ENCODE measurements at places on chromosomes 2 and 18. TPM values are rescaled to one million over a fixed set of nuclear protein-coding genes. Genes with fewer than 3 reads are reported as not detected.

Gene CRYGD
- total RNA-seq = not detected

Gene PHOSPHO2
- total RNA-seq = 3.4 TPM

Gene GPR39
- total RNA-seq = not detected

Gene SERPINB4
- not detected for total RNA-seq

Gene HAUS1
- total RNA-seq = 43.4 TPM

Gene COL5A2
- total RNA-seq = 1.8 TPM

Gene KCNE4
- total RNA-seq = not detected

Gene PIKFYVE
- 28.8 TPM for total RNA-seq

Gene DUSP11
- 35.8 TPM for total RNA-seq

Gene TTL
- total RNA-seq = 28.8 TPM

- H3K36me3 ChIP-seq = peaks cover 2% of the 10 kb centered on the region
- H3K27ac ChIP-seq = peak overlapping the region; percentile 65
- no peaks in the 10 kb centered on the region for H3K27me3 ChIP-seq
- H3K4me3 ChIP-seq = no peak overlapping the region
Measured at GRCh38 chr2:143499061-143499460, 369.8 kb downstream of the ARHGAP15 start.

DNA sequence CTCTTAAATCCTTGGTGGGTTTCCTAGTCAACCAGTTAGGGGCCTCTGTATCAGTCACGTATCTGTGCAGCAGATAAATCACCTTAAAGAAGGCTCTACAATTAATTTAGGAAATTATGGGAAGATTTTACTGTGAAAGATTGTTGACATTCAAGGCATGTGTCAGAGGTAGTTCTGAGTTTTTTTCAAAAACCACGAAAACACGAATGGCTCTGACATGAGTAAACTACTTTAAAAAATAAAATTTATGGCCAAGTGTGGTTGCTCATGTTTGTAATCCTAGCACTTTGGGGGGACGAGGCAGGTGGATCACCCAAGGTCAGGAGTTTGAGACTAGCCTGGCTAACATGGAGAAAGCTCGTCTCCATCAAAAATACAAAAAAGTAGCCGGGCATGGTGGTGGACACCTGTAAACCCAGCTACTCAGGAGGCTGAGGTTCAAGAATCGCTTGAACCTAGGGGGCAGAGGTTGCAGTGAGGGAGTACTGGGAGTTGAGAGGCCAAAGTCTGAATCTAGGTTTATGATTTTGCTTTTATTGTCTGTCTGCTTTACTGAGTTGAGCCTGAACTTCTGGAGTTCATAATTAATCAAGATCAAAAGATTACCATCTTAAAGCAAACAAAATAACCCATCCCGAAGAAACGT is 77.1 kb downstream of the SPRED2 start:
- H3K36me3 ChIP-seq = no peaks in the 10 kb centered on the region
- peaks cover 26% of the 10 kb centered on the region for H3K27me3 ChIP-seq
- H3K4me3 ChIP-seq = no peak overlapping the region
- no peak overlapping the region for H3K27ac ChIP-seq
- H3K4me1 ChIP-seq = peaks cover 45% of the 10 kb centered on the region
- no peak for DNase-seq

- peak overlapping the region; percentile 21 for H3K27ac ChIP-seq
- peaks cover 38% of the 10 kb centered on the region for H3K4me1 ChIP-seq
- DNase-seq = no peak
- H3K4me3 ChIP-seq = peak overlapping the region; percentile 13
Measured at GRCh38 chr18:54250846-54251261, 18.5 kb upstream of the POLI start.

DNA sequence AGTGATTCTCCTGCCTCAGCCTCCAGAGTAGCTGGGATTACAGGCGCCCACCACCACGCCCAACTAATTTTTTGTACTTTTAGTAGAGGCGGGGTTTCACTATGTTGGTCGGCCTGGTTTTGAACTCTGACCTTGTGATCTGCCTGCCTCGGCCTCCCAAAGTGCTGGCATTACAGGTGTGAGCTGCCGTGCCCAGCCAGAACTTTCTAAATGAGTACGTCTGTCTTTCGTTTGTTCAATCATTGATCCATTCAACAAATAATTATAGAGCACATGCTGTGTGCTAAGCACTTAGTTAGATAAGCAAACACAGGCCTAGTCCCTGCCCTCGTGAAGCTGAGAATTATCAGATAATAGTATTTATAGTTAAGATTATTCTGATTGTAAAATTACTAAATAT is 56.5 kb downstream of the TTC39C start:
- peaks cover 8% of the 10 kb centered on the region for H3K36me3 ChIP-seq
- H3K4me1 ChIP-seq = peaks cover 35% of the 10 kb centered on the region
- no peak overlapping the region for H3K4me3 ChIP-seq
- H3K27me3 ChIP-seq = no peaks in the 10 kb centered on the region
- H3K27ac ChIP-seq = no peak overlapping the region

DNA sequence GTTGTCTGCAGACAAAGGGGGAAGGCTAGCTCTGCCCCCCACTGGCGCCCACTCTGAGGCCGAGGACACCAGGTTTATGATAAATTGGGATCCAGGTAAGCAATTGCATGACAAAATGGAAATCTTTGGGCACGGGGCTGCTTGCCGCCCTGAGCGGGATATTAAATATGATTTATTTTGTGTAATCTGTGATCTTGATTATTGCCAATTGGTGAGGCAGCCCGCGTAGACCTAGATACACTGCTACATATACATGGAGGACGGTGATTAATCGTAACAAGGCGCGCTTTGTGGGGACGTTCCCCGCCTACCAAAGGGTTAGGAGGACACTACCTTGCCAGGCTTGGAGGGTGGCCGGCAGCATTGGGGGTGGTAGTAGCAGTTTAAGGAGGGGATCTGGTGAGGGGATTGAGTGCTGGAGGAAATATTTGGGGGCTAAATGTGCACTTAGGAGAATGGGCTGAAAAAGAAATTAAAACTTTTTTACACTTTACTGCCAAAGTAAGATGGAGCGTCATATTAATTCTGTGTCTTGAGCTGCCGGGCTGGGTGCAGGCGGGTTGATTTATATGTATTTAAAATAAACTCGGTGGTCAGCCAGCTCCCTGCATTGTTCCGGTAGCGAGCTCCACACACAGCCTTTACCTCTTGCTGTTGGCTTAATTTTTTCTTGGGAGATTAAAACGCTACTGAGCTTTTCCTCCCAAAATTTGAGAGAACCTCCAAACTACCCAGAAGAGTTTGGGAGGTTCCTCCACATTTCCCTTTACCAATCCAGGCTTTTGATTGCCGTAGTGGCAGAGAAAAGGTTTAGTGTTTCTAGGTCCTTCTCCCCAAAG is 4.1 kb downstream of the HOXD3 start:
- no peak for DNase-seq
- peak overlapping the region; percentile 81 for H3K27ac ChIP-seq
- peaks cover 83% of the 10 kb centered on the region for H3K27me3 ChIP-seq
- peak overlapping the region; percentile 52 for H3K4me3 ChIP-seq
- peaks cover 24% of the 10 kb centered on the region for H3K4me1 ChIP-seq

- H3K4me1 ChIP-seq = no peaks in the 10 kb centered on the region
- H3K4me3 ChIP-seq = no peak overlapping the region
- no peak for DNase-seq
- no peak overlapping the region for H3K27ac ChIP-seq
- H3K27me3 ChIP-seq = peaks cover 9% of the 10 kb centered on the region
Measured at GRCh38 chr2:169452080-169452479, 27.2 kb upstream of the BBS5 start.

- H3K4me1 ChIP-seq = no peaks in the 10 kb centered on the region
- H3K27ac ChIP-seq = peak overlapping the region; percentile 63
- DNase-seq = no peak
- peaks cover 4% of the 10 kb centered on the region for H3K27me3 ChIP-seq
- H3K4me3 ChIP-seq = no peak overlapping the region
Measured at GRCh38 chr2:240636563-240637115, 11.4 kb downstream of the GPR35 start.

GRCh38 chr18:22961156-22961555 is 28.0 kb downstream of the RBBP8 start:
- DNase-seq = no peak
- H3K4me1 ChIP-seq = no peaks in the 10 kb centered on the region
- no peak overlapping the region for H3K27ac ChIP-seq
- H3K27me3 ChIP-seq = no peaks in the 10 kb centered on the region
- H3K4me3 ChIP-seq = no peak overlapping the region

- H3K27ac ChIP-seq = no peak overlapping the region
- peaks cover 59% of the 10 kb centered on the region for H3K27me3 ChIP-seq
- H3K4me1 ChIP-seq = peaks cover 25% of the 10 kb centered on the region
- peaks cover 2% of the 10 kb centered on the region for H3K36me3 ChIP-seq
Measured at GRCh38 chr2:54456362-54456611, 160 bp downstream of the SPTBN1 start.

DNA sequence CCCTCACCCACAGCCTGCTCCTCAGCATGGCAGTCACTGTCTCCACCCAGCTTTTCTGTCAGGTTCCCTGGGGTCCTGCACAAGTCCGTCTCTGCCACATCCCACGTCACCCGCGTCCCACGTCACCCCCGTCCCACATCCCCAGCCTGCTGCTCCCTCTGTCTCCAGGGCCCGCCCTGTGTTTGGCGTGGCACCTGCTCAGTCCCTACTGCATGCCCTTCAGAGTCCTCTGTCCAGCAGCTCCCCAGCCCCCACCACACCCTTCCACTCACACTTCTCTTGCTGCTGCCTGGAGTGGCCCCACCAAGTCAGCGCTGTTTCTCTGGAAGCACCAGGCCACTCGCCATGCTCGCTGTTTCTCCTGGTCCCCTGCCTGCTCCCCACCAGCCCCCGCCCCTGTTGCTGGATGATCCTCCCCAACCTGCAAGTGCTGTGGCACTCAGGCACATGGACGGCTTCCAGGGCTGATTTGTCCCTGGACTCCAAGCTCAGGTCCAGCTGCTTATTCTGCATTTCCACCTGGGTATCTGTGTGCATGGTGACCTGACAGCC is 18.8 kb downstream of the ATG4B start:
- no peaks in the 10 kb centered on the region for H3K4me1 ChIP-seq
- DNase-seq = no peak
- no peaks in the 10 kb centered on the region for H3K27me3 ChIP-seq
- no peak overlapping the region for H3K27ac ChIP-seq
- no peak overlapping the region for H3K4me3 ChIP-seq
- peaks cover 4% of the 10 kb centered on the region for H3K36me3 ChIP-seq

- DNase-seq = no peak
- no peak overlapping the region for H3K27ac ChIP-seq
- no peaks in the 10 kb centered on the region for H3K4me1 ChIP-seq
- no peaks in the 10 kb centered on the region for H3K36me3 ChIP-seq
- H3K27me3 ChIP-seq = no peaks in the 10 kb centered on the region
- no peak overlapping the region for H3K4me3 ChIP-seq
Measured at GRCh38 chr2:101464841-101465240, 10.1 kb downstream of the RFX8 start.

- H3K4me3 ChIP-seq = no peak overlapping the region
- no peaks in the 10 kb centered on the region for H3K36me3 ChIP-seq
- H3K27ac ChIP-seq = no peak overlapping the region
- DNase-seq = no peak
- no peaks in the 10 kb centered on the region for H3K4me1 ChIP-seq
Measured at GRCh38 chr2:162929571-162929970, 91.0 kb upstream of the KCNH7 start.

DNA sequence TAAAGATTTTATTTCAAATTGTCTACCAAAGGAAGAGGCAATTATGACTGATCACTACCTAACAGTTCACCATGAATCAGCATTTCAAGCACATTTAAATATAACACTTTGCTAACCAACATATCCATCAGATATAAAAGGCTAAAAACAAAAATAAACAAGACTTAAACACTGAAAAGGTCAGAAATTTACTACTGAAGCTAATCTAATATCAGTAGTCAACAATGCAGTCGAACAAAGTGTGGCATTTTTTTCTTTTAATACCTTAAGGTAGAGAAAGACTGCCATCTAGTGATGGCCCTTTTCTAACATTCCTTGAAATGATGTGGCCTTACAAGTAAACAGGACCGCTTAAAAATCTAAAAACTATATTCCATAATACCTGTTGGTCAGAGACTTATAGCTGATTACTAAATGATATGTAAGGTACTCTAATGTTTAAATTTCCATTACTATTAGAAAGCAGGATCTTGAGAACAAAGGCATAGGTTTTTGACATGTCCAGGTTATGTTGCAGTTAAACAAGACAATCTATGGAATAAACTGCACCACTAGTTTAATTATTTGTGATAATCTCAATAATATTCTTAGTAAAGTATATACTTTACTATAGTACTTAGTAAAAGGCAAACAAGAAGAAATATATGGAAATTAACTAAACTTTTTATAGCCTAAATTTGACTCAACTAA is 80.0 kb downstream of the EXOC6B start:
- no peak overlapping the region for H3K4me3 ChIP-seq
- no peaks in the 10 kb centered on the region for H3K36me3 ChIP-seq
- no peaks in the 10 kb centered on the region for H3K27me3 ChIP-seq
- no peaks in the 10 kb centered on the region for H3K4me1 ChIP-seq

GRCh38 chr2:120999377-121000097 is 263.9 kb downstream of the GLI2 start:
- H3K27ac ChIP-seq = no peak overlapping the region
- H3K4me3 ChIP-seq = no peak overlapping the region
- H3K27me3 ChIP-seq = no peaks in the 10 kb centered on the region
- H3K36me3 ChIP-seq = no peaks in the 10 kb centered on the region
- H3K4me1 ChIP-seq = no peaks in the 10 kb centered on the region
- DNase-seq = no peak

DNA sequence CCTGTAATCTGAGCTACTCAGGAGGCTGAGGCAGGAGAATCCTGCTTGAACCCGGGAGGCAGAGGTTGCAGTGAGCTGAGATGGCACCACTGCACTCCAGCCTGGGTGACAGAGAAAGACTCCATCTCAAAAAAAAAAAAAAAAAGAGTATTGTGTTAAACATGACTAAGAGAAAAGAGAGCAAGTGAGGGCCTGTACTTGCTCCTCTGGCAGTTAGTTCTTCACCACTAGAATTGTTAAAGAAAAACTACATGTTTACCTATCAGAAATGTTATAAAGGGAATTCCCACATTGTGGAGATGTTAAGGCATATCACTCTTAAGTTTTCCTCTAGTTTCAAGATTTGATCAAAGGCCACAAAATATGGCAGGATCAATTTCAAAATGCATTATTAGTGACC is 75.4 kb upstream of the LRATD1 start:
- no peaks in the 10 kb centered on the region for H3K4me1 ChIP-seq
- H3K27me3 ChIP-seq = no peaks in the 10 kb centered on the region
- H3K36me3 ChIP-seq = no peaks in the 10 kb centered on the region

- H3K36me3 ChIP-seq = peaks cover 2% of the 10 kb centered on the region
- no peak overlapping the region for H3K4me3 ChIP-seq
- no peaks in the 10 kb centered on the region for H3K4me1 ChIP-seq
- no peak overlapping the region for H3K27ac ChIP-seq
Measured at GRCh38 chr2:212987492-212987891, 163.9 kb downstream of the IKZF2 start.

DNA sequence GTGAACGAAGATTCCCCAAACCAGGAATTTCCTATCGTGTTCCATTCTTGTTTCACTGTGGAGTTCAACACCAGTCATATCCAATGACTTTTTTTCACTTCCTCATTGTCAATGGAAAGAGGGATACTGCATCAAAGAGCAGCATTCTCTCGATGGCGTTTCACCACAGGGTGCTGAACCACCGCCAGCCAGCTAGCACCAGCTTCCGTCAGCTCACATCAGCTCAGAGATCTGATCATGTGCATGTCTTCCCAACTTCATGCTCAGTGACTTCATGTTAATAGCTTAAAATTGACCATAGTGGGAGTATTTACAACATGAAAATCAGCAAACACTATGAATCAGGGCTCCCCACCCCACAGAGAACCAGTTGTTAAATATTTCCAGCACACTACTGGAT is 359.9 kb downstream of the TNS1 start:
- DNase-seq = no peak
- no peak overlapping the region for H3K27ac ChIP-seq
- H3K4me3 ChIP-seq = no peak overlapping the region
- no peaks in the 10 kb centered on the region for H3K27me3 ChIP-seq
- H3K36me3 ChIP-seq = no peaks in the 10 kb centered on the region

- H3K27ac ChIP-seq = no peak overlapping the region
- peak; percentile 66 for DNase-seq
- H3K4me3 ChIP-seq = no peak overlapping the region
- H3K4me1 ChIP-seq = no peaks in the 10 kb centered on the region
Measured at GRCh38 chr18:48777026-48777743, 173.6 kb downstream of the SMAD7 start.

Measured in activated T-cell treated with anti-CD3 and anti-CD28 coated beads, Interleukin-2, amount 50 U/mL, for 72 hours (primary cell).